Activated CD4-positive, alpha-beta memory T cell treated with anti-CD3 and anti-CD28 coated beads, Interleukin-2, amount 10 ng/mL, durations not matched to agents 7 days and 5 days (primary cell): ENCODE measurements at places on chromosomes 2 and 18.

- no peaks in the 10 kb centered on the region for H3K27me3 ChIP-seq
- no peak overlapping the region for H3K27ac ChIP-seq
- no peaks in the 10 kb centered on the region for H3K36me3 ChIP-seq
- H3K4me1 ChIP-seq = no peaks in the 10 kb centered on the region
- DNase-seq = no peak
Measured at GRCh38 chr2:235414422-235414821, 79.4 kb upstream of the AGAP1 start.

DNA sequence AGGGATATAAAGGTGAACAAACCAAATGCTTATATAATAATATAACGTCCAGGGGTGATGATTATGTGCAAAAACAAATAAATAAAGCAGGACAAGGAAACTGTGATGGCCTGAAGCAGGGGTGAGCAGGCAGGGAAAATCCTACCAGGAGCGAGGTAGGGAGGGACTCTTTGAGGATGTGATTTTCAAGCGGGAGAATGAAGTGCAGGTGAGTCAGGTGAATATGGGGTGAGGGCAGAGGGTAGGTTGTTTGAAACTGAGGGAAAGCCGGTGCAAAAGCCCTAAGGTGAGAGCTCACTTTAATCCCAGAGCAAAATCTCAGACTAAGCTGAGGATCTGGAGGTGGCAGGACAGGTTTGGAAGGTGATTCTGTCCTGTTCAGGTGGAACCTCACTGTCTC lies 40.7 kb downstream of the CYP26B1 start:
- H3K4me3 ChIP-seq = no peak overlapping the region
- H3K36me3 ChIP-seq = no peaks in the 10 kb centered on the region
- no peak overlapping the region for H3K27ac ChIP-seq
- peaks cover 6% of the 10 kb centered on the region for H3K27me3 ChIP-seq
- DNase-seq = no peak

DNA sequence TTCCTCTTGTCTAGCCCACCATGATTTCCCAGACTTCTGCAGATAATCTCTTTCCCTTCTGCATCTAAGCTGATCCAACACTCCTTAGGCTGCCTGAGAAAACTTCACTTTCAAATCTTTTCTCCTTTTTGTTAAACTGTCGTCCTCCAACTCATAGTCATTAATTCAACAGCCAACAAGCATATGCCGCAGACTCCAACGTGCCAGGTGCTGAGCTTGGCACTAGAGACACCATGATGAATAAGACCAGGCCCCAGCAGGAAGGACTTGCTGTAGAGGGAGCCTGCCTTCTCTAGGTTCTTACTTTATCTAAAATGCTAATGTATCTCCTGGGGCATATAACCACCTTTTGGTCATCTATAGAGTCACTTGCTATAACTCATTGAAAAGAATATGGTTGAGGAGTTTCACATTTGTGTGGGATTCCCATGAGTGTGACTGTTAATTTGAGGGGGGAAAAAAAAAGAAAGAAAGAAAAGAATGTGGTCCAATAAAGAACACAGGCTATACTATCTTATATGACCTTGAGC lies 51.0 kb downstream of the ANKRD44 start:
- peaks cover 54% of the 10 kb centered on the region for H3K36me3 ChIP-seq
- no peak for DNase-seq
- H3K4me3 ChIP-seq = no peak overlapping the region
- peaks cover 87% of the 10 kb centered on the region for H3K4me1 ChIP-seq
- H3K27me3 ChIP-seq = no peaks in the 10 kb centered on the region

GRCh38 chr18:46386788-46387187 lies 270.2 kb downstream of the LOXHD1 start:
- no peak overlapping the region for H3K4me3 ChIP-seq
- no peaks in the 10 kb centered on the region for H3K36me3 ChIP-seq
- no peak overlapping the region for H3K27ac ChIP-seq
- H3K4me1 ChIP-seq = no peaks in the 10 kb centered on the region
- peaks cover 2% of the 10 kb centered on the region for H3K27me3 ChIP-seq
- DNase-seq = no peak

DNA sequence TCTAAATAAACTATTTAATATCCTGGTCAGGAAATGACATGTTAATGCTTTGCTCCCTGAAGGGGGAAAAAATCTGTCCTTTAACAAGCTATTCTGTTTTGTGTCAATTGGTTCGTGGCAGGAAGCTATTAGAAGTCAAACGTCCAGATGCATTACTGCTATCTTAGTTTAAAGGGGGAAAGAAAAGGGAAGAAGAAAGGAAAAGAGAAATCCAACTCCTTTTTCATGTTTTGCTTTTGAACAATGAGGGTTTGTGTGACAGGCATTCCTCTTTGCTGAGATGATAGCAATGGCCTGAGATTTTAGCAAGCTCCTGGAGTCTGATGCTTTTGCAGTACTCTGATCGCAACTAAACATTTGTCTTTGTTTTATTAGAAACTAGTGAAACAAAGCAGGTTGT lies 24.6 kb downstream of the TRIB2 start:
- H3K27me3 ChIP-seq = no peaks in the 10 kb centered on the region
- peaks cover 48% of the 10 kb centered on the region for H3K36me3 ChIP-seq
- H3K4me3 ChIP-seq = no peak overlapping the region
- H3K4me1 ChIP-seq = peaks cover 10% of the 10 kb centered on the region

GRCh38 chr2:14288016-14288415 lies 344.5 kb upstream of the LRATD1 start:
- DNase-seq = no peak
- no peaks in the 10 kb centered on the region for H3K27me3 ChIP-seq
- no peaks in the 10 kb centered on the region for H3K36me3 ChIP-seq
- H3K27ac ChIP-seq = no peak overlapping the region

- H3K27me3 ChIP-seq = no peaks in the 10 kb centered on the region
- H3K36me3 ChIP-seq = peaks cover 23% of the 10 kb centered on the region
- H3K4me3 ChIP-seq = peak overlapping the region; percentile 72
- no peak for DNase-seq
Measured at GRCh38 chr2:241356871-241357260, 781 bp downstream of the FARP2 start.

- H3K27ac ChIP-seq = no peak overlapping the region
- no peak overlapping the region for H3K4me3 ChIP-seq
- no peaks in the 10 kb centered on the region for H3K4me1 ChIP-seq
- no peaks in the 10 kb centered on the region for H3K36me3 ChIP-seq
Measured at GRCh38 chr2:152875701-152876695, 157.6 kb downstream of the ARL6IP6 start.

DNA sequence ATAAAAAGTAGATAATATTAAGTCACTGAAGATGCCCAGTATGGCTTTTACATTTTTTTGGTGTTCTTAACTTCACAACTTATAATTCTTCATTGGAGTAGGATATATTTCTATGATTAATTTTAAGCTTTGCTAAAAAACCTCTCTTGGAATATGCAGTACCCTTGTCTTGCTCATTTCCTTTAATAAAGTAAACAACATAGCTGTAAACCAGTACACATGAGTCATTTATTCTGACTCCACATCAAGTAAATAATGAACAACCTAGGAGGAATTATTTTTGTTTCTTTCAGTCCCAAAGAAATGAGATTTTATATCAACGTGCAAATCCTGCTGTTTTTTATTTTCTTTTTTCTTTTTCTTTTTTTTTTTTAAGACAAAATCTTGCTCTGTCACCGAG lies 869.1 kb downstream of the CNTNAP5 start:
- no peak for DNase-seq
- no peaks in the 10 kb centered on the region for H3K36me3 ChIP-seq
- no peaks in the 10 kb centered on the region for H3K4me1 ChIP-seq
- H3K27ac ChIP-seq = no peak overlapping the region

DNA sequence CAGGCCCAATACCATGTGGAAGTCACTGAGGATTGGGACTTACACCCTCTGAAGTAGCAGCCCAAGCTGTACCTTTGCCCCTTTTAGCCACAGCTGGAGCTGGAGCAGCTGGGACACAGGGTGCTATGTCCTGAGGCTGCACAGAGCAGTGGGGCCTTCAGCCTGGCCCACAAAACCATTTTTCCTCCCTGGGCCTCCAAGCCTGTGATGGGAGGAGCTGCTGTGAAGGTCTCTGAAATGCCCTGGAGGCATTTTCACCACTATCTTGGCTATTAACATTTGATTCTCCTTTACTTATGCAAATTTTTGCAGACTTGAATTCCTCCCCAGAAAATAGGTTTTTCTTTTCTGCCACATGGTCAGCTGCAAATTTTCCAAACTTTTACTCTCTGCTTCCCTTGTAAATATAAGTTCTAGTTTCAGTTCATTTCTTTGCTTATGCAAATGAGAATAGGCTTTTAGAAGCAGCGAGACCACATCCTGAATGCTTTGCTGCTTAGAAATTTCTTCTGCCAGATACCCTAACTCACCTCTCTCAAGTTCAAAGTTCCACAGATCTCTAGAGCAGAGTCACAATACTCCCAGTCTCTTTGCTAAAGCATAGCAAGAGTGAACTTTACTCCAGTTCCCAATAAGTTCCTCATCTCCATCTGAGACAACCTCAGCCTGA lies 213.8 kb upstream of the MGAT5 start:
- H3K4me3 ChIP-seq = no peak overlapping the region
- no peaks in the 10 kb centered on the region for H3K36me3 ChIP-seq
- peaks cover 28% of the 10 kb centered on the region for H3K4me1 ChIP-seq
- H3K27me3 ChIP-seq = peaks cover 9% of the 10 kb centered on the region
- peak overlapping the region; percentile 48 for H3K27ac ChIP-seq

DNA sequence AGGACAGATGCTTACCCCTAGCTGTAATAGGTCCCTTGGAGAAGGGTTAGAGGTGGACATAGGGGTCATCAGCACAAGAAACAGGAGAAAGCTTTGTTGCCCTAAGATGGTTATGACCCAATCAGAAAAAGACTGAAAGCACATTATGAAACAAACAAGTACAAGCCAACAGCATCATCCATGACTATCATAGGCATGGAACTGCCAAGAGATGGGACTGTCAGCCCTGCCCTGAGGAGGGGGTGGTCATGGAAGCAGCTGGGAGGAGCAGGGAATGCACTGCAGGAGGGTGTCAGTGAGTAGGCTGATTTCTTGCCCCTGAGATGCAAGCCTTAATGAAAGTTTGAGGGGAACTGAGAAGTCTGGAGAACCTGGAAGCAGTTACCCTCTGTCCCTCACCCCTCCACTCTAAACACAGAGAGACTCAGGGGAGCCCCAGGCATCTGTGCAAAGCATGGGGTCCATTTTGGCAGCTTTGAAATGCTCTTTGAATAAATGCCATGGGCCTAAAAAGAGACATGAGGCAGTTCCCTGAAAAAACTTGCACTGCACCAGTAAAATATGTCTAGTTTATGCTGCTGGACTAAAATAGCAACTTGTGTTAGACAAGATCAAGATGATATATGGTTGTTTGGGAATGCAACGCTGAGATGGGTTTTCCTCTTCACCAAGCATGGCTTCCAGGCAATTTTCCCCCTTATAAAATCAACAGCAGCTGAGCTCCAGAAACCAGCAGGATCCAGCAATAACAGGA lies 122.7 kb upstream of the ZFP36L2 start:
- no peak for DNase-seq
- peaks cover 6% of the 10 kb centered on the region for H3K4me1 ChIP-seq
- no peak overlapping the region for H3K4me3 ChIP-seq

DNA sequence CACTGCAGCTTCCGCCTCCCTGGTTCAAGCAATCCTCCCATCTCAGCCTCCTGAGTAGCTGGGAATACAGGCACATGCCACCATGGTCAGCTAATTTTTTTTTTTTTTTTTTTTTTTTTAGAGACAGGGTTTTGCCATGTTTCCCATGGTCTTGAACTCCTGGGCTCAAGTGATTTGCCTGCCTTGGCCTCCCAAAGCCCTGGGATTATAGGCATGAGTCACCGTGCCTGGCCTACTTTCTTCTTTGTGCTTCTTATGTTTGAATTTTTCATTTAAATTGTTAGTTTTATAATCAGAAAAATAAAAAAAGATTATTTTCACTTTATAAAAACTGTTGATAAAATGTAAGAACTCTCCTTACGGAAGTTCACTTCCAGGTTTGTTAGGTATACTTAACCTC lies 101.5 kb upstream of the LPIN2 start:
- no peak overlapping the region for H3K27ac ChIP-seq
- H3K4me1 ChIP-seq = no peaks in the 10 kb centered on the region
- H3K4me3 ChIP-seq = no peak overlapping the region
- no peaks in the 10 kb centered on the region for H3K27me3 ChIP-seq
- no peaks in the 10 kb centered on the region for H3K36me3 ChIP-seq

DNA sequence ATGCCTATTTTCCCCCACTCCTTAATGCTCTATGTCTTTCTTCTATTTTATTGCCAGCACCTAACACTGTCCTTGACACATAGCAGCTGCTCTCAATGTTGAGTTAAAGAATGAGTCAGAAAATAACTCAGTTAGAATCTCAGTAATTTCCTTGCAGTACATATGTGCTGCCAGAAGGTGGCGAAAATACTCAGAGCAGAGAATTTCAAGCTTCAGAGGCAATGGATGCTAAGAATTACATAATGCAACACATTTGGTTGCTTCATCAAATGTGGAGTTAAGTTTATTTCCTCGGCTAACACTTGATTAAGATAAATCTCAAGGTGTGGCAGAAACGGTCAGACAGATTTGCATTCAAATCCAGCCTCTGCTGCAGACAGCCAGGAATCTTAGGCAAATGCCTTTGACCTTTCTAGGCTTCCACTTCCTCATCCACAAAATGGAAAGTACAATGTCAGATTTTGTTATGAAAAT lies 105.6 kb downstream of the VSNL1 start:
- no peaks in the 10 kb centered on the region for H3K36me3 ChIP-seq
- no peak overlapping the region for H3K27ac ChIP-seq
- no peak overlapping the region for H3K4me3 ChIP-seq
- DNase-seq = peak; percentile 42

GRCh38 chr18:58038063-58038462 lies 6.0 kb upstream of the NEDD4L start:
- no peak overlapping the region for H3K4me3 ChIP-seq
- peaks cover 29% of the 10 kb centered on the region for H3K27me3 ChIP-seq
- peaks cover 10% of the 10 kb centered on the region for H3K4me1 ChIP-seq
- DNase-seq = no peak
- H3K27ac ChIP-seq = no peak overlapping the region
- H3K36me3 ChIP-seq = no peaks in the 10 kb centered on the region

GRCh38 chr2:83168377-83168776 lies 1290.7 kb downstream of the SUCLG1 start:
- H3K4me3 ChIP-seq = no peak overlapping the region
- no peak for DNase-seq
- no peaks in the 10 kb centered on the region for H3K4me1 ChIP-seq
- no peak overlapping the region for H3K27ac ChIP-seq

GRCh38 chr2:95332036-95332435 lies 34.9 kb downstream of the KCNIP3 start:
- no peaks in the 10 kb centered on the region for H3K36me3 ChIP-seq
- no peaks in the 10 kb centered on the region for H3K4me1 ChIP-seq
- peaks cover 8% of the 10 kb centered on the region for H3K27me3 ChIP-seq
- no peak for DNase-seq
- no peak overlapping the region for H3K27ac ChIP-seq

- no peaks in the 10 kb centered on the region for H3K36me3 ChIP-seq
- no peak overlapping the region for H3K27ac ChIP-seq
- no peak overlapping the region for H3K4me3 ChIP-seq
- peaks cover 24% of the 10 kb centered on the region for H3K27me3 ChIP-seq
- DNase-seq = no peak
Measured at GRCh38 chr2:182852090-182852489, 14.3 kb downstream of the FRZB start.

DNA sequence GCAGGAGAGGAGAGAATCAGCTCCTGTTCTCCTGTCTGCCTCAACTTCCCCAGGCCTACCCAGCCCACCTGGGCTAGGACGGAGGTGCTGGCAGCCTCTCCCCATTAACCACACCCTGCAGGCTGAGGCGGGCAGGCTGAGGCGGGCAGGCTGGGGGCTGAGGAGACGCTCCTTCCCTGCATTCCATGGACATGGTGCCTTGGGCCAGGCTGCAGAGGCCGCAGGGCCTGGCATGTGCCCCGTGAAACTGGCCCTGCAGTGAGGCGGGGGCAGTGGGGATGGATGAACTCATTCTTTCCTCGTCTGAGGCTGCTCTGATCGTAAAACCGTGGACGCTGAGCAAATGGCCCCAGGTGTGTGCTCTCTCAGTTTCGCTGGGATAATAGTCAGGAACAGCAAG lies 84.7 kb upstream of the LAPTM4A start:
- no peak overlapping the region for H3K27ac ChIP-seq
- DNase-seq = no peak
- peaks cover 7% of the 10 kb centered on the region for H3K27me3 ChIP-seq
- no peaks in the 10 kb centered on the region for H3K4me1 ChIP-seq
- no peaks in the 10 kb centered on the region for H3K36me3 ChIP-seq
